ENCODE measurements at places on chromosomes 5 and 9.

DNA sequence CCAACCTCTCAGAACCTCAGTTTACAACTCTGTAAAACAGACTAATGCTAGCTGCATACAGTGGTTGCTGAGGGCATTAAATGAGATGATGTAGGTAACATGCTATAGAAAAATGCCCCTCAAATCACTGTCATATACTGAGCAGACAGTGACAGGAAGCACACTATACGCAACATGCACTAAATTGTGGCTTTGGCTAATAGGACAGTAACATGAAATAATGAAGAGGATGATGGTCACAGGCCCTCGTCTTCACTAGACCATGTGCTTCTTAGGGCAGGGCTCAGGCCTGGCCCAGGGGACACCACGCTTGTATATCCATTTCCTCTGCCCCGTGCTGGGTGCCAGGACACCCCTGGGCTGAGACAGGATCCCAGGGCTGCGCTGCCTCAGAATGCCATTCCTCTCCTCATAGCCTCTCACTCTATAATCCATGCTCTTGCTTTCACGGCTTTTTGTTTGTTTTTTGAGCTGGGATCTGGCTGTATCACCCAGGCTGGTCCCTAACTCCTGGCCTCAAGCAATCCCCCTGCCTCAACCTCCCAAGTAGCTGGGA, 18.9 kb downstream of the CSF1R start:
- no peak for DNase-seq

DNA sequence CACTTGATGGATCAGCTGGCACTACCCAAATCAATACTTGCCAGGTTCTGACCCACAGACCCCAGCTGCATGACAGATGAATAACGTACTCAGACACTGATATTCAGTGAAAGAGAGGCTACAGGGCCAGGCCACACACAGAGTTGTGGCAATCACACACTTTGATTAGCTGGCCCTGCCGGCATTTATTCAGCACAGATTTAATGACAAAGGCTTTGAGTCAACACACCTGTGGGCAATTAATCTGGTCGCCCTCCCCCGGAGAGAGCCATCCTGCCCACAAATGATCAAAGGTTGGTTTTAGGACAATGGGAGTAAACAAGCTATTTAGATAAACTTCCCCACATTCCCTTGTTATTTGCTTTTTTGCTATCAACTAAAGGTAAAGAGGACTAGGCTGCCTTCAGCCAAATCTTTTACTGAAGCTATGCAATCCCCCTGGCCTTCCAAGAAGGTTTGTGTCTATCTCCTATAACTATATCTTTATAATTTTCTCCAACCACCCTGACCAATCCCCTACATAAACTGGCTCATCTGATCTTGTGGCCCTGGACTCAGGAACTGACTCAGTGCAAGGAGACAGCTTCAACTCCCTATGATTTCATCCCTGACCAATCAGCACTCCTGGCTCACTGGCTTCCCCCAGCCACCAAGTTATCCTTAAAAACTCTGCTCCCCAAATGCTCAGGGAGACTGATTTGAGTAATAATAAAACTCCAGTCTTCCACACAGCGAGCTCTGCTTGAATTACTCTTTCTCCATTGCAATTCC, 12.7 kb upstream of the TRIM32 start:
- DNase-seq = no peak

GRCh38 chr5:86756839-86757238, 139.1 kb downstream of the COX7C start:
- no peak for DNase-seq

DNA sequence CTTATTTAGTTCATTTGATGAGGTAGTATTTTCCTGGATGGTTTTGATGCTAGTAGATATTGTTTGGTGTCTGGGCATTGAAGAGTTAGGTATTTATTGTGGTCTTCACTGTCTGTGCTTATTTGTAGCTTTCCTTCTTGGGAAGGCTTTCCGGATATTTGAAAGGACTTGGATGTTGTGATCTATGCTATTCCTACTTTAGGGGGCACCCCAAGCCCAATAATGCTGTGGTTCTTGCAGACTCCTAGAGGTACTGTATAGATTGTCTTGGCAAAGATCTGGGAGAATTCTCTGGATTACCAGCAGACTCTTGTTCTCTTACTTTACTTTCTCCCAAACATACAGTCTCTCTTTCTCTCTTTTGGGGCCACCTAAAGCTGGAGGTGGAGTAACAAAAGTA, 315.7 kb downstream of the MAT2B start:
- DNase-seq = no peak

DNA sequence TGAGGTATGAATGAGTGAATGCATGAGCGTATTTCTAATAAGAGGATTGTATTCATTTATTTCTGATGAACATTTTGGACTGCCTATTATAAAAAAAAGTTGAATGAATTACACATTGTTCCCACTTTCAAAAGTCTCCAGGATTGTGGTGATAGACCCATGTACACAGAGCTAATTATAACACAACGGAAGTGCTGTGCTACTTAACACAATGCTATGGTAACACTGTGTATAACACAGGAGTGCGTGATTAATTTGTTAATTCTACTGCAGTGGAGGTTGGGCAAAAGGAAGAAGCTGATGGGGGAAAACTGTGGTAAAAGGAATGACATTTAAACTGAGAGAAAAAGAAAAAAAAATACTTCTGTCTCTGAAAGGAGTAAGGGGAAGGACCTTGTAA, 147.8 kb upstream of the MEF2C start:
- no peak for DNase-seq

DNA sequence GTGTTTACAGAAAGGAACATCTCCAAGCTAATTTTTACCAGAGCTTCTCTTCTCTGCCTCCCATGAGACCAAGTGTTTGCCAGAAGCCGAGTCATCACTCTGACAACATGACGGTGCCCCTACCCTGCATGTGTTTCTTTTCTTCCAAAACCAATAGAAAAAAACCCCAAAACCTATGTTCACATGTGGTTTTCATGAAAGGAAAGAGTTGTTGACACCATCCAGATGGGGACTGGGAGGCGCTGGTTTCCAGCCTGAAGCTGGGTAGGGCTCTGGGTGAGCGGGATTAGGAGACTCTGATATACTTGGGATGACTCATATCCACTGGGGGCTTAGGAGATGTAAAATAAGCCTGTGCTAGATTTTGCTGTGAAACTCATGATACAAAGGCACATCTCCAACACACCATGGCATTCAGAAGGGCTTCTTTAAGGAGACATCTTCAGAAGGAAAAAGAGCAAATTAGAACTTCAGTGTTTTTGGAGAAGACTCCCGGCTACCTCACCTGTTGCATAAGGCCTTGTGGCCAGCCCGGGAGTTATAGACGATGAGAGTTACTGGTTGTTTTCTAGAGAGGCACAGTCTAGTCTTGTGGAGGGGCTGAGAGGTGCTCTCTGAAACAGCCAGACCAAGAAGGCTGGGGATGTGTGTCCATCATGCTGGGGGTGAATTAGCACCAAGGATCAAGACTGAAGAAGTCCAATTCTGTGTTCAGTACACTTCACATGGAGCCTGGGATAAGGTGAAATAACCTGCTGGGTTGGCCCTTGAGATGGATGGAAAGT, 108.9 kb upstream of the LHFPL2 start:
- DNase-seq = no peak

DNA sequence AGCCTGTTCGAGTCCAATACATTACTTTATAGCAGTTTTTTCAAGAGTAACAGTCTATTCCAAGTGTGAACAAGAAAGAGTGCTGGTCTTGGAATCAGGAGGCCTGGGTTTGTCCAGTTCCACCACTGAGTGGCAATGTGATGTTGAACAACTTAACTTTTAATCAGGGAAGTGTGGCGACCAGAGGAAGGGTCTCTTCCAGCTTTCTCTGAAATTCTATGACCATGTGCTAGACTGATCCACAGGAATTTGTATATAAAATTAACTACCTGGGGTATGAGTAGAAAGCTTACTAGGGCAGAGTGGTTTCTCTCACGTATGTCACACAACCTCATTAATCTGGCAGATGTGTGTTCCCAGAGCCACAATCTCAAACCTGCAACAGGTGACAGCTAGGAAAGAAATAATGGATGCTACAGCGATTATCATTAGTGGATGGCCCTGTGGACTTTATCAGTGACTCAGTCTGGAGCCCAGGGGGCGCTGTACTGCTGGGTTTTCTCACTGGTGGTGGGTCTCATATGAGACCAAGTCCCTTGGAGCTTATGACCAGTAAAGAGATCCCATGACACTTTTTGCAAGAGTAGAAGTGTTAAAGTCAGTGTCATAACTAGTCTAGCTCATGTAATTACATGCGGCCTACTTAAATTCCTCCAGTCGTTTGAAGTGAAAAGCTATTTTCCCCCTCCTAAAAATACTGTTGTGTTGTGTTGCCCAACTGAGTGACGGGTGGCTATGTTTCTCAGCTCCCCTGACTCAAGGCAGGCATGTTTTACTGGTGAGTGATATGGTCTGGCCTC, 116.5 kb downstream of the GDNF start:
- DNase-seq = no peak

GRCh38 chr5:180101451-180102105, 30.0 kb upstream of the RNF130 start:
- DNase-seq = no peak

DNA sequence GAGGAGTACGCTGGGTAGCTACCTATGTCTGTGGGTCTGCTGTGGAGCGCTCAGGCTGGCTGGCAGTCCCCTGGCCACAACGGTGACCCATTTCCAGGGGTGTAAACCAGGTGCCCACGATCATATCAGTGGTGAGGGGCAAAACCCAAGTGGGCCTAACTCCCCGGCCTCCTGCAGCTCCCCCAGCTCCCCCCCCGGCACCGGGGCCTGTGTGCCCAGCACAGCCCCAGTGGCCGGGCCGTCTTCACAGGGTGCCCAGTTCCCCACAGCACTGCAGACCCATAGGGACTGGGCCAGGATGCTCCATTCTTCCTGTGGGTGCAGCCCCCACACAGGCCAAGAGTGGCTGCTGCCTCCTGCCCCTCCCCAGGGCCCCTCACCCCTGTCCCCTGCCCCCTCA, 958 bp upstream of the LCN8 start:
- DNase-seq = no peak

DNA sequence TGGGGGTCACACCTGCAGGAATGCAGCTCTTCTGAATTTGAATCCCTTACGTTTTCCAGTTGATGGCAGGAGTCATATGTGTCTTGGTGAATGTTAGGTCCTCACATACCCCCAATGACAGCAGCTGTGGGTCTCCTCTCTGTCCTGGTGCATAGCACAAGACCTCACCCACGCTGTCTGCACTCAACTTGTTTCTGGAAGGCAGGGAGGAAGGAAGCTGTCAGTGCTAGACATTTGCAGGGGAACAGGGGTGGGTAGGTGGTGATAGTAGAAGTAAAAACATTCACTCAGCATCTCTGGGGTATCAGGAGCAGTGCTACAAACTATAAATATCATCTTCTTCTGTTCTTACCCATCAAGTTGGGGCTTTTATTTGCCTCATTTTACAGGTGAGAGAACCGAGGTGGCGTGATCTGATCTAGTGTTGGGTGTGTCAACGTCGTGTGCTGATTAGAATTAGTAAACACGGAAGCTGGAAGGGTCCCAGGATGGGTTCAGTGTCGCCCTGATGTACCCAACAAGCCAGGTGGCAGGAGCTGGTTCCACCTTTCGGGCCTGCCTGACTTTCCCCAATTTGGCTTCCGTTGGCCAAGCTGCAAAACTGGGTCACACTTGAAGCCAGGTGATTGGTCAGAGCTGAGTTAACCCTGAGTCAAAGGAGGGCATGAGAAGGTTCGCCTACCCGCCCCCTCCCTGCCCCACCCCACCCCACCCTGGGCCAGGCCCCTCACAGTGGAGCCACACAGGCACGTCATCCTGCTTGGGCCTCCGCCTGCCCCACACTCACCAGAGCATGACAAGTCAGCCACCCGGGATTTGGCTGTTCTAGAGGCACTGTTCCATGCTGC, 15.8 kb downstream of the ERGIC1 start:
- DNase-seq = no peak

DNA sequence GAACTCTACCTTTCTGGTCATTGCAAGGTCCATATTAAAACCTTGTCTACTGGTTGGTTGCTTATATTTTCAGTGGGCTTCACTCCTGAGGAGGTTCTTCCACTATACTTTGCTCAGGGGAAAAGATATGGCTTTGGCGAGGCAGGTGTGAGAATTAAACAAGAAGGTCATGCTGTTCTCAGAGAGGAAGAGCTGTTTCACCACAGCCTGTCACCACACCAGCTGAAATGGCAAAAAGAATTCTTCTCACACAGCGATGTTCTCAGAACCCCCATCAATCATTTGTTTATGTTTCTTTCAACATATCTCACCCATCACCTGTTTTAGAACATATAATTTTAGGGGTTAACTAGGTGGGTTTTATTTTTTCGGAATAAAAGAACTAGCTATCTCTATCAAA, 38.6 kb downstream of the CAPSL start:
- DNase-seq = no peak

- no peak for DNase-seq
Observed at GRCh38 chr9:137482094-137482781, 23.1 kb upstream of the NSMF start.

GRCh38 chr9:110136802-110137201, 71.2 kb downstream of the C9orf152 start:
- no peak for DNase-seq

DNA sequence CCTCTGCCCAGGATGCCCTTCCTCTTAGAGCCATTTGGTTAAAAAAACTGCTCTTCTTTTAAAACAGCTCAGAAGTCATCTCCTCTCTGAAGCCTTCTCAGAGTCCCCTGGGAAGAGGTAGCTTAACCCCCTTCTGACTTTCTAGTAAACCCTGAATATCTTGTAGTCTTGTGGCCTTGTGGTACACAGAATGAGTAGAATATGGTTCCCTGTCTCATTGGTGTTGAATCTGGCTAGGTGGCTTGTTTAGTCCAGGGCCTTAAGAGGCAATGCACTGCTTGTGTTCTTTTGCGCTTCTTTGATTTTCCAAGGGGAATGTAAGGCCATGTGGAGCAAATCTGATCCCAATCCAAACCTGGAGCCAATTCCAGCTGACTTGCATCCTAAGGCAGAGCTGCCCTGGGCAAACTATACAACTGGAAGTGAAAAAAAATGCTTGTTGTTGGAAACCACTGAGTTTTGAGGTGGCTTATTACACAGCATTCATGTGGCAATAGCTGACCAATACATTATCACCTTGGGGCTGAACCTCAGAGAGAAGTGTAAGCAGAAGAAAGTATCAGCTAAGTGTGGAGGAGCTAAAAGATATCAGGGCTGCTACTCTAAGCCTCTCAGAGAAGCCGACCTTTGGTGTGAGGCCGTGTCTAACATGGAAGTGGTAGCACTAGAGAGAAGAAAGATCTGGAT, 31.0 kb downstream of the ALG2 start:
- no peak for DNase-seq

GRCh38 chr9:121138973-121139372, 62.7 kb downstream of the RAB14 start:
- no peak for DNase-seq

DNA sequence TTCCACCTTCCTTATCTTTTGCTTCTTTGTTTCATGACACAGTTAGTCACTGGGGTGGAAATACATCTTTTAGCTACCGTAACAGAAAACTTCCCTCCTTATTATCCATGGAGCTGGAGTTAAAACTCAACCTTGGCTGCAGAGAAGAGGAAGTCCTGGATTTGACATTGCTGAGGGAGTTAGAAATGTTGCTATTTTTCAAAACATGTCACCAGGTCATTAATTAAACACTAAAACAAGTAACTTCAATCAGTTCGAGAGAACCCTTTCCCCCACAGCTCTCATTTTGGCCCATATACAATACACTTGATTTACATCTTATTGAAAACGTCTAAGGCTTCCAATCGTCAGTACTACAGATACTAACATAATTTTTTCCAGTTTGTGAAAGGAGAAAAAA, 237.9 kb upstream of the CD180 start:
- no peak for DNase-seq

- peak; percentile 77 for DNase-seq
Observed at GRCh38 chr5:141003791-141004611, 37.7 kb downstream of the PCDHAC2 start.

All from NCI-H446 treated with DMSO at 0.1 percent for 48 hours (cell line).